WTC11 (cell line): ENCODE measurements at places on chromosomes 2 and 18. TPM values are rescaled to one million over a fixed set of nuclear protein-coding genes. Genes with fewer than 3 reads are reported as not detected.

GRCh38 chr2:100718065-100718629 lies 101.8 kb upstream of the NPAS2 start:
- no peak for DNase-seq

- no peak for DNase-seq
Observed at GRCh38 chr18:61348230-61348629, 15.0 kb downstream of the CDH20 start.

IL18RAP gene
- total RNA-seq: not detected in 3 replicates

- no peak for DNase-seq
Observed at GRCh38 chr2:182148344-182148743, 162.7 kb downstream of the PPP1R1C start.

DNA sequence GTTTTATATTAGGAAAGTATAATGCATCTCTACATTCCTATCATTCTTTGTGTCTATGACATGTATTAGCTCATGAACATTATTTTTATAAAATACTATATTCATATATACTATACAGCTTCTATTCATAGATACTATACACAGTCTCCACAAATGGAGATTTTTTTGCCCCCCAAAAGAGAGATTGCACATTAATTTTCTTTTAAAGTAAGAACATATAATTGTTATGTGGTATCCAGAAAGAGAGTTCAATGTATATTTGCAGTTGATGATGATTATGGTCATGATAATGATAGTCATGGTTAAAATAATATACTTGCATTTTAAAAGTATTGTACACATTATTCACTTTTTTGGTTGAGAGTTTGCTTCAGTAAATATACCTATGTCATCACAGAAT lies 445.3 kb downstream of the DSC3 start:
- DNase-seq: no peak

DNA sequence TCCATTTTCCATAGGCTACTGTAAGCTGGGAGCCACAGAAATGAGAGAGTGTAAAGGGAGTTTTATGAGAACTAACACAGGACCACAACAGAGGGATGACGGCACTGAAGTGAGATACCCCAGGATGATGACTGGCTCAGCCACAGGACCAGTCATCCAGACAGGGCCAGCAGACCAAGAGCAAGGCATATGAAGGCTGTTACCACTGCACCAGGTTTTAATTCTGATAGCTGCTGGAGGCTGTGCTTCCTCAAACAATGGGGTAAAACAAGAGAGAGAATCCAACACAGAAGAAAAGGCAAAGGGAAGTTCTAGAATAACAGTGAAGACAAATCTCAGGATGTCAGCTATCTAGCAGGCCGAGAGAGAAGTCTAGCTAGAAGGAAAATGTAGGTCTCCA lies 94.9 kb downstream of the BCL2 start:
- no peak for DNase-seq

GALR1 gene
- 0.07 to 0.11 TPM (median 0.07 TPM) in 3 replicates for total RNA-seq

AKAIN1 gene
- total RNA-seq: not detected in 3 replicates

GRCh38 chr2:155663265-155663664 lies 669.3 kb downstream of the NR4A2 start:
- DNase-seq: no peak
